ENCODE measurements at places on chromosomes 11 and 22. TPM values are rescaled to one million over a fixed set of nuclear protein-coding genes. Genes with fewer than 3 reads are reported as not detected.

The NAA40 gene
- 44.9 TPM for total RNA-seq

The C11orf52 gene
- total RNA-seq, result not detected

The CDC45 gene
- 94.3 TPM for total RNA-seq

The ARFIP2 gene
- 38.6 TPM for total RNA-seq

The SAA4 gene
- total RNA-seq, result not detected

The MYO18B gene
- total RNA-seq, result 1.2 TPM

The RIC3 gene
- total RNA-seq, result 7.8 TPM

The OLFML1 gene
- not detected for total RNA-seq

The MAPK8IP1 gene
- 1.3 TPM for total RNA-seq

The NPAS4 gene
- 0.34 TPM for total RNA-seq

The CNIH2 gene
- 2.7 TPM for total RNA-seq

The SELENOH gene
- total RNA-seq, result 204 TPM

The RTN4R gene
- total RNA-seq, result 3.8 TPM

The RASGRP2 gene
- total RNA-seq, result 115 TPM

The PGM2L1 gene
- total RNA-seq, result 6.5 TPM

The SMIM35 gene
- 2.2 TPM for total RNA-seq

The POLR2L gene
- 140 TPM for total RNA-seq

The IGSF22 gene
- not detected for total RNA-seq

The TRPC6 gene
- total RNA-seq, result not detected
